ENCODE measurements at places on chromosomes 16 and 17. TPM values are rescaled to one million over a fixed set of nuclear protein-coding genes. Genes with fewer than 3 reads are reported as not detected.

The FA2H gene
- polyA plus RNA-seq, result not detected

The EPN3 gene
- not detected for polyA plus RNA-seq

The RMI2 gene
- 66.0 TPM for polyA plus RNA-seq

The CORO6 gene
- 1.1 TPM for polyA plus RNA-seq

The MAPT gene
- polyA plus RNA-seq, result not detected

The KRTAP4-9 gene
- not detected for polyA plus RNA-seq

The NRN1L gene
- polyA plus RNA-seq, result 0.37 TPM

The USP7 gene
- polyA plus RNA-seq, result 16.9 TPM

The MTMR4 gene
- 23.0 TPM for polyA plus RNA-seq

The SLC12A3 gene
- polyA plus RNA-seq, result 2.8 TPM

- DNase-seq, result no peak
Observed at GRCh38 chr16:62863139-62863538, 826.9 kb upstream of the CDH8 start.

- no peak for DNase-seq
Observed at GRCh38 chr17:5975661-5976060, 94.5 kb upstream of the WSCD1 start.

DNA sequence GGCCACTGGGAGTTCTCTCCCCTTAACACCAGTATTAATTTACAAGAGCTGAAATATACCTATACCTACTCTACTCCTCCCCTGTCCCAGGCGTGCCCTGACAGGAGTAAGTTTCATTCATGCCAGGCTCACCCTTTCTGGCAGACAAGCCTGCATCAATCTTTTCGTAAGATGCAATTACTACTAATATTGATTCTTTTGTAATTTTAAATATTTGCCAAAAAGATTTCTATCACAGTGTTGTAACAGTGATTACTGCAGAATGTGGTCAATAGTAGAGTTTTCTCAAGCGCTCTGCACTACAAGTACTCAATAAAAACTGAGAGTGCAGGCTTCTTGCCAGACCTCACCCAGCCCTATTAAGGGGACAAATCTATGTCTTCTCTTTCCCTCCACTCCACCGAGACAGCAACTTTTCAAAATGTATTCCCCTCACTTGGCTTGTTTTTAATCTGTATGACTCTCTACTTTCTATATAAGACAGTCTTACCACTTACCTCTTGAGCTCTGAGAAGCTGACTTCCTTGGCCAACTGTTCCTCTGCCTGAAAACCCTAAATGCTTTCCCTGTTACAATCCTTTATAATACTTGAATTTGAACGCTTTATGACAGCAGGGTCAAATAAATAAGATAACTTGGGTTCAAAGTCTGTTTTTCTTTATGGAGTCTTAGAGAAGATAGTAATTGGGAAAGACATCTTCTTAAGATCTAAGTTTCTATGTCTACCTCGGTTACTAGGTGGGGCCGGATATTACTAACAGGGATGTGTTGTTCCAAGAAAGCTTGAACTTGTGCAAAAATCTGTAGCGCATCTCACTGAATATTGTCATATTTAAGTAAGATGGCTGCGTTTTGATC lies at the start of gene TMIGD1:
Gene TMIGD1 (minus strand): TSS at position 555 of the 858 bp plus-strand sequence. CDS start 1,924 bp downstream, outside the sequence.
- no peak for DNase-seq

DNA sequence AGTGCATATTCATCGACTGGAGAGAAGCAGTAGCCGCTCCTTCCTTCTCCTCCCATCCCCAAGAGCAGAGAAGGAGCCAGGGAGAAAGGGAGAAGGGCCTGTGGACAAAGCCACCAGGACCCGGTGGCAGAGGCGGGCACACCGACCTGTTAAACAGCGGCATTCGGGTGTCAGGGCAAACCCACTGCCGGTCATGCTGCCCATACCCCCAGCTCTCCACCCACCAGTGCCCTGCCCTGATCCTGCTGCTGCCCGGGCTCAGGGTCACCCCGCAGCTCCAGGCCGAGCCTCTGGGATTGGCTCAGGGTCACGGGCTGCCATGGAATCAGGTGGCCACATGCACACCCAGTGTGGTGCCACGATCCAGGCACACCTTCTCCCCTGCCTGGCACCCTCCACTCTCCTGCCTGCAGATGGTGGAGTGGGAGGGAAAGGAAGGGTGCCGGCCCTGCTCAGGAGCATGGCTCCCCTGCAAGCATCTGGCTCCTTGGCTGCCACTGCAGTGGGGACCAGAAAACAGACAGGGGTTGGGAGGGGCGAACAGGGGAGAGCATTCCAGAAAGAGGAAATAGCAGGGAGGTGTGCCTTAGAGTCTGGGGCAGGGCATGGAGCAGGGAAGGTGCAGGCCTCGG lies 18.3 kb upstream of the RASD1 start:
- DNase-seq, result no peak

- DNase-seq, result no peak
Observed at GRCh38 chr17:12883472-12883871, 94.2 kb downstream of the ARHGAP44 start.

DNA sequence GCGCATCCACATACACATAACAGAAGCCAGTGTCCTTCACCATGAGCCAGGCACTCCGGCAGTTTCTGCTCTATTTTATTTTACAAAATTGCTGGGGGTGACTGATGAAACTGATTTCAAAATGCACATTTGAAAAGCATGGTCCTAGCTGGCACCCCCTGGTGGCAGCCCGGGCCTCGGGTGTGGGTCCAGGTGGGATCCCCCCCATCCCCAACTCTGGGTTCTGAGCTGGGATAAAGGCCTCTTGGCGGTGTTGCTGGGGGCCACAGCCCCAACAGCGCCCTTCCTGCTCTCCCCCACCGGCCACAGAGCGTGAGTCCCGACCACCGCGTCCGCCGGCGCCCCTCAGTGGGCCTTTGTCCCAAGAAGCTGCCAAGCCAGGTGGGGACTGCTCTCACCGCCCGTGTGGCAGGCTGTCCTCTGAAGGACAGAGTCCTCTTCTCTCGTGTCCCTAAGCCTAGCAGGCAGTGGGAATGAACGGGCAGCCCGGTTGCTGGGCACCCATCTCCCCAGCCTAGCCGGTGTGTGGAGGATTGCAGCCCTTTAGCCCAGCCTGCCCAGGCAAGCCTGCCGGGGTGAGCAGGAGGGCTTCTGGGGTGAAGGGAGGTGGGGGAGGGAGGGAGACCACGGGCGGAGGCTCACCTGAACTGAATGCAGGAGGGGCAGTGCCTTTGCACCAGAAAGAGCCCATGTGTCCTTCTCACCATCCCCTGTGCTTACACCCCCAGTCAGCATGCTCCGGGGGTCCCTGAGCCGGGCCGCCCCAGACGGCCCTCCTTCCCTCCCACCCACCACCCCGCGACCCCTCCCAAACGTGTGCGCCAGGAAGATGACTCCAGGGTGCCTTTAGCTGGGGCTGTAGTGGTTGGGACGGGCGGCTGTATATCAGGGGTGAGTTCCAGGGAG lies 898 bp downstream of the SNAI3 start:
- DNase-seq, result no peak

DNA sequence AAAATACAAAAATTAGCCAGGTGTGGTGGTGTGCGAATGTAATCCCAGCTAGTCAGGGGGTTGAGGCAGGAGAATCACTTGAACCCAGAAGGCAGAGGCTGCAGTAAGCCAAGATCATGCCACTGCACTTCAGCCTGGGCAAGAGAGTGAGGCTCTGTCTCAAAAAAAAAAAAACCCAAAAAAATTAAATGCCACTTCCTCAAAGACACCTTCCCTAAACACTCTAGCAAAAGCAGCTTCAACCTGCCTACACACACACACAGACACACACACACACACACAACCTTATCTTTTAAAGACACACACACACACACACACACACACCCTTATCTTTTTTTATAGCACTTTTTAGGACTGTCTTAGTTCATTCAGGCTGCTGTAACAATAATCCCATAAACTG lies 201.7 kb upstream of the PSMD7 start:
- DNase-seq, result no peak

- DNase-seq, result no peak
Observed at GRCh38 chr17:45096926-45097325, 35.4 kb downstream of the PLCD3 start.

GRCh38 chr17:78995022-78995760 lies 14.4 kb downstream of the CANT1 start:
- no peak for DNase-seq

GRCh38 chr16:3140603-3141427 lies 6.0 kb downstream of the ZNF213 start:
- DNase-seq, result no peak

- DNase-seq, result no peak
Observed at GRCh38 chr17:37607637-37608331, 1.4 kb downstream of the SYNRG start.

DNA sequence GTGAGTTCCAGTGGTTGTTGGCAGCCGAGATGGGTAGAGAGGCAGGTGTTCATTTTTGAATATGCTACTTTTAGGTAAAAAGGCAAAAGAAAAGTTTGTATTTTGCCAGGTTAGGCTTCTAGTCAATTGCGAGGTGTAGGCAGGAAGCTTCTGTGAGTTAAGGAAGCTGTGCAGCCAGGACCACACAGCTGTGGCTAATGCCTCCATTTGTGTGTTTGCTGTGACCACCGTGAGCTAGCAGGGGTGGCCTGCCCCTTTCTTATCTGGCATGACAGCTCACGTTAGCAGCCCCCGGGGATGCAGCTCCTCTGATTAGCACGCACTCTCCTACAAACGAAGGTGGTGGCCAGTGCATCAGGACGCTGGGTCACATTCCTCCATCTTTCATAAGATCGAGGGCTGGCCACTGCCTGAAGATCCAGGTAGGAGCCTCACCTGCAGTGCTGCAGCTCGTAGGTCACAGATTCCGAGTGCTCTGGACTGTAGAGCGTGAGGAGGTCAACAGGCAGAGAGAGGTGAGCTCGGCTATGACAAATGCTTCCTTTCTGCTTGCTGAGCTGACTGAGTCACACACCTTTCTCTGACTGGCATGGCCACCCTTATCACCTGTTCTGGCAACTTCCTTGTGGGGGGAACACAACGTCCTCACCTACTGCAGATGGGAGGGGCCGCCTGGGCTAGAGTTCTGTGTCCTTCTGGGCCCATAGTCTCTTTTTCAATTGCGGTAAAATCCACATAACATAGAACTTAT lies 244.4 kb downstream of the HS3ST3B1 start:
- DNase-seq, result no peak

DNA sequence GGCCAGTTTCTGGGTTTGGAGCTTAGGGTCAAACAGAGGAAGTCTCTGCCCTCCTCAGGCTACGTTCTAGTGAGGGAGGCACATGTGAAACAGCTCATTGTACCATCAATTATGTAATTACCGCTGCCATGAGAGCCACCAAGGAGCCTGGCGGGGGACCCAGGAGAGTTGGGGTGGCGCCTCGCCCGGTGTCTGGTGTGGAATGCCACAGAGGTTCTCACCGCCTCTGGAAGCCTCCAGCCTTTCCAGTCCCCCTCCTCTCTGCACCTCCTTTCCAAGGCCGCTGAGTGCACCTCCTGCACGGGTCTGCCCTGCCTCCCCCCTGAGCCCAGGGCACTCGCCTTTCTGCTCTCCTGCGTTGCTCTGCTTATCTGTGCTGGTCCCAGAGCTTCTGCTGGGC lies 51.4 kb downstream of the SREBF1 start:
- no peak for DNase-seq

DNA sequence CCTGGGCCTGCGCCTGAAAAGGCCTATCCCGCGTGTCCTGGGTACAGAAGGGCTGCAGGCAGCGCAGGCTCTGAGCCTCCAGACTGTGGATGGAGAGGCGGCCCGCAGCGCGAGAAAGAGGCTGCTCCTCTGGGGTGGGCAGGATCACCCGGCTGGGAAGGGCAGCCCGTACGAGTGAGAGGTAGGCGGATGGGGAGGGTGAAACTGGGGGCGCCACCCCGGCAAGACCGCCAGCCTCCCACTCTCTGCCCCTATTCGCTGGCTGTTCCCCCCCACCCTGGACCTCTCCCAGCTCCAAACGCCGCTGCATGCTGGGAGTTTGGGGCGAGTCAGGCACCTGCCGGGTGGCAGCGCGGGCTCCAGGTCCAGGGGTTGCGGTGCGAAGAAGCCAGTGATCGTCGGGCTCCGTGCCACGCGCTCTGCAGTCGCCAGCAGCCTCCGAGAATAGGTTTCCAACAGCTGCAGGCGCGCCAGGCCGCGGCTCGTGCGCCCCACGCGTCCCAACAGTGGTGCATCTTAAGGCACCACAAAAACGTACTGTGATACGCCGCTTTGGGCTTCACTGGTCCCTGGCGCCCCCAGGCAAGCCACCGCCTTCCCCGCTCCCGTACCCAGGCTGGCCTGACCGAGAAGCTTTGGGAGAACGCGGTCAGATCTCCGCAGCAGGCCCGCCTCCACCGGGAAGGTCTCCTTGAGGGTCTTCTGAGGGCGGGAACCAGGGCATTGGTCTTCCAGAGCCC lies 1.1 kb downstream of the NOXO1 start:
- no peak for DNase-seq

GRCh38 chr17:77374170-77374936 lies 233.6 kb downstream of the SEC14L1 start:
- DNase-seq, result no peak

- DNase-seq, result no peak
Observed at GRCh38 chr16:89096768-89097391, 3.2 kb downstream of the ACSF3 start.

GRCh38 chr16:89395150-89396142 lies 94.9 kb downstream of the ANKRD11 start:
- DNase-seq, result no peak

- DNase-seq, result no peak
Observed at GRCh38 chr16:82972331-82972919, 345.7 kb downstream of the CDH13 start.

GRCh38 chr16:86671486-86672178 lies 93.3 kb downstream of the FOXL1 start:
- DNase-seq, result no peak

DNA sequence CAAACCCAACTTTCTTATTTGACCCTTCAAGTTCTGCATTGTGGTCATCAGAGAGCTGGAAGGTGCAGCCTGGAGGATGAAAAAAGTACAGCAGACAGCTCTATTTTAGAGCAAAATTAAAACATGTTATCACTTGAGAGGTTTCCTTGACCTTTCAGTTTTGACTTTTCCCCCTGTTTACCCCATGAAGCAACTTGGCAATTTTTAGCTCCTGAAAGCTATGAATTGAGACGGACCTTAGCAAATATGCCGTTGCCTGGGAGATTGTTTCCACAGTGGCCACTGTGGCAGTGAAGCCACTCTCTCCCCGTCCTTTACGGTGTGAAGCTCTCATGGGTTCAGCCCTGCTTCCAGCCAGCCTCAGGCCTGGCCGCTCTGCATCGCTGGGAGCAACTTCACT lies 398.6 kb downstream of the CPPED1 start:
- DNase-seq, result peak; percentile 40

- DNase-seq, result no peak
Observed at GRCh38 chr17:82064433-82065192, 991 bp downstream of the DUS1L start.

- no peak for DNase-seq
Observed at GRCh38 chr17:57557416-57557815, 187.7 kb downstream of the CCDC182 start.

- DNase-seq, result no peak
Observed at GRCh38 chr17:80613732-80614071, 69.1 kb downstream of the RPTOR start.

DNA sequence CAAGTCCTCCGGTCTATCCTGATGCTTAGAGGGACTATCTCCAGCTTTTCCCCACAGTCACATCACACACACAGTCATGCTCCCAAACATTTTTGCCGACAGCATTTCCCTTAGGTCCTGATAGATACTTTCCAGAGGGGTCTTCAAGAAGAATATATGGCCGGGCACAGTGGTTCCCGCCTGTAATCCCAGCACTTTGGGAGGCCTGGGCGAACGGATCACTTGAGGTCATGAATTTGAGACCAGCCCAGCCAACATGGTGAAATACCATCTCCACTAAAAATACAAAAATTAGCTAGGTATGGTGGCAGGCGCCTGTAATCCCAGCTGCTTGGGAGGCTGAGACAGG lies 4.3 kb upstream of the GIP start:
- DNase-seq, result no peak

GRCh38 chr17:9037736-9038135 lies 16.4 kb downstream of the NTN1 start:
- DNase-seq, result no peak

GRCh38 chr17:61504697-61505096 lies 52.5 kb downstream of the TBX4 start:
- DNase-seq, result no peak
